ENCODE measurements at places on chromosomes 1 and 21.

DNA sequence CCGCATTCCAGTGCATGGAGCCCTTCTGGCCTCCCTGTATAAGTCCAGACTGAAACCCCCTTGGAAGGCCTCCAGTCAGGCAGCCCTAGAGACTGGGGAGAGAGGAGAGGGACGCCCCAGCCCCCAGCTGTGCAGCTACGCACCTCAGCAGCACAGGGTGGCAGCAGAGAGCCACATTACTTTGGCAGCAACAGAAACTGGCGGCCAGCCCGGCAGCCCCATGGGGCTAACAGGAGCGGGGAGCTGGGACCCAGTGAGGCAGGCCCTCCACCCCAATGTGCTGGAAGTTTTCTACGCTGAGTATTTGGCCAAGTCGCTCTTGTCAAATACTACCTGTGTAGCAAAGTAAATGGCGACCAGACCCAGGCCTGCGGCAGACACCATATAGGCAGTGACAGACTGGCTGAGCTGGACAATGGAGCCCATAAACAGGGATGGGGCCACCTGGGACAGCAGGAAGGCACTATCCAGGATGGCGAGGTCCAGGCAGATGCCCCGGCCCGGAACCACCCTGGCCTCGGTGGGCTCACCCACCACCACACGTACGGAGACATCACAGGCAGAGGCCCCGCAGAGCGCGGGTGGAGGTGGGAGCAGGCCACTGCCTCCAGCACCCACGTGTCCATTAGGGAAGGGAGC, 21.2 kb downstream of the SLC45A3 start:
- peak; percentile 20 for DNase-seq

- DNase-seq = no peak
Measured at GRCh38 chr1:229139331-229140118, 131.4 kb upstream of the RAB4A start.

DNA sequence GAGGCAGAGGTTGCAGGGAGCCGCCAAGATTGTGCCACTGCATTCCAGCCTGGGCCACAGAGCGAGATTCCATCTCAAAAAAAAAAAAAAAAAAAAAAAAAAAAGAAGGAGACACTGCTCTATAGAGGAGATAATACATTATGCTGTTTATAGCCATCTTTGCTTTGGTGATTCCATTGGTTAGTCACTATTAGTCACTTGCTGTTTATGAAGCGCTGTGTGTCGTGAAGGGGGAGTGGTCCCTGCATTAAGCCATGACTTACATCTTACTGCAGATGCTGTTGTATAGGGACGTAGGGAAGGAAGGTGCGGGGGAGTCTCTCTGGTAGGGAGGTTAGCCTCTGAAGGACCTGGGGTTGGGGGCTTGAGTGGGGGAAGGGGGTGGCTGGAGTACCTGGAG, 48.3 kb downstream of the HUNK start:
- no peak for DNase-seq

DNA sequence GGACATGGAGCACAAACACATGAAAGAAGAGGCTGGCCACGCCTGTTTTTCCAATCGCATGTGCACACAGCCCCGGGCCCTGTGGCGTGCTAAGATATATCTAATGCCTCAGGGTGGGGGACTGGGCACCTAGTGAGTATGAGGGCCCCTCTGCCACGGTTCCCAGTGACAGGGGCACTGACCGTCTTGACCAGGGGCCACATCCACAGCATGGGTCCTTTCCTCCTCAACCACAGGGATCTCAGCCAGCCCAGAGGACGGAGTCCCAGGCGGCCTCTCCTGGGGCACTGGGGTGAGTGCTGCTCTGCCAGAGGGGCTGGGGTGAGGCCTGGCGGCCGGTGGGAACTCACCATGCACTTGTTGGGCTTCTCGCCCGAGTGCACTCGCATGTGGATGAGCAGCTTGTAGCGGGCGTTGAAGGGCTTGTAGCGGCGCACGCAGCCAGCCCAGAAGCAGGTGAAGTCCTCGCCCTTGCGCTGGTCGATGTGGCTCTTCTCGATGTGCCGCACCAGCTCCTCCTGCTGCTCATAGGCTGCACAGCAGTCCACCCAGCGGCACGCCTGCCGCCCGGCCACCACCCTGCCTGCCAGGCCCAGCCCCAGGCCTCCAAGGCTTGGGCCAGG, 134.7 kb downstream of the DMRTB1 start:
- DNase-seq = no peak

DNA sequence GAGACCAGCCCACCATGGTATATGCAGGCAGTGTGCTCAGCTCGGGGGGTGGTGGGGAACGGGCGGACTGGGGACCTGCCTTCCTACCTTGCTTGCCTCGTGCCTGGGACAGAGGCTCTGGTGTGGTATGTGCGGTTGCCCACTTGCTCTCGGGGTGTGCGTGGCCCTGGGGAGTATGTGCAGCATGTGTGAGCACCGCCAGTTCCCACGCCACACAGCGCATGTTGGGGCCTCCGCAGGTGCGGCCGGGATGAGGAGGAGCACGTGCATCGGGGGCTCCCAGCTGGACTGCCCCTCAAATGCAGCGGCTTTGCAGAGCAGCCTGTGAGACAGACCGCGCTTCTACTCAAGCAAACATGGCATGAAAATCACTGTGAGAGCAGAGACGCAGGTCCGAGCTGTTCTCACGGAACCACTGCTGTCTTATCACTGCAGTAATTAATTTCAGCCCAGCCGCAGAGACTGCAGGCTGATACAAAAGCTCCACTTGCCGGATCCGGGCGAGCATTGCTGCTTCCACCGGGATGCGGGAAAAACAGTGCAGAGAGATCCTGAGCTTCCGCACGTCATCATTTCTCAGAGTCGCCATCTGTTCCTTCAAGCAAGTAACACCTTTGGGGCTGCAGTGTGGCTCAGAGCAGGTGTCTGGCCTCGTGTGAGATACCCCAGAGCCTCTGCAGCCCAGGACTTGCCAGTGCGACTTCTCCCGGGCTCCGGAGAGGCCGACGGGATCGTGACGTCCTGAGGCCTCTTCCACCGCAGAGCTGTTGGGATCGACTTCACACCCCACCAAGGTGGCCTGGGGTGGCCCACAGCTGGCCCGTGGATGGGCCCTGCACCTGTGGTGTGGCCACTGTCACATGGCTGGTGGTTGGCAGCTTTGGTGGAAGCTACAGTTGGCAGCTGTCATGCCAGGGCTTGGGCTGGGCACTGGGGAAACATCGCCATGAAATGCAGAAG, 92.6 kb upstream of the ACTRT2 start:
- no peak for DNase-seq

- no peak for DNase-seq
Measured at GRCh38 chr1:119673171-119673940, 25.3 kb upstream of the ZNF697 start.

DNA sequence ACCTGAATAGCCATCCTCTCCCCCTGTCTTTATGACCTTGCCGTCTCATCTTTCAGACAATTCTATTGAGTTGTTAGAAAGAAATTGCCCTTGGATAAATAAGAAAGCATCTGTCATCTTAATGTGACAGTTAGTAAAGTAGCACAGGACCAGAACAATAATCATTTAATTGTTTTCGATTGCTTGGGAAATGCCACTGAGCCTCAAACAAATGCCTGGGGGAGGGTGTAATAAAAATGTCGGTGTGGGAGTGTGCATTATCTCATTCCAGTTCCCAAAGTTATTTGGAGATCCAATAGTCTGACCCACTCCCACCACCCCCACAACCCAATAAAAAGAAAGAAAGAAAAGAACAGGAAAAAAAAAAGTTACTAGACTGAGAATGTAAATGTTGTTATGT, 509.3 kb upstream of the LRRC7 start:
- no peak for DNase-seq

- DNase-seq = peak; percentile 61
Measured at GRCh38 chr1:155173478-155174323, at the start of gene TRIM46. TRIM46 (plus strand) TSS chr1:155173849; CDS start chr1:155173967, 118 bp downstream.

- no peak for DNase-seq
Measured at GRCh38 chr1:55381491-55381890, 166.3 kb upstream of the USP24 start.

DNA sequence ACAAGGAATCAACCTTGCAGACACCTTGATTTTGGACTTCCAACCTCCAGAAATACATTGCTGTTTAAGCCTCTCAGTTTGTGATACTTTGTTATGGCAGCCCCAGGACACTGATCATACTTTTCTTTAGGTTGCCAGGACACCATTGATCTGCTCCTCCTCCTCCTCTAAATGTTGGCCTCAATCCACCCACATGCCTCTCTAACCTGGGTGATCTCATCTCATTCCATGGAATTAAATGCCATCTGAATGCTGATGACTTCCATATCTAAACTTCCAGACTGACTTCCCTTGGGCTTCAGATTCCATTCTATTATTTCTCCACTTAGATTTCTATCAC, 7.4 kb upstream of the PPP1R15B start:
- no peak for DNase-seq

- DNase-seq = no peak
Measured at GRCh38 chr1:95369985-95370690, 136.1 kb downstream of the RWDD3 start.

DNA sequence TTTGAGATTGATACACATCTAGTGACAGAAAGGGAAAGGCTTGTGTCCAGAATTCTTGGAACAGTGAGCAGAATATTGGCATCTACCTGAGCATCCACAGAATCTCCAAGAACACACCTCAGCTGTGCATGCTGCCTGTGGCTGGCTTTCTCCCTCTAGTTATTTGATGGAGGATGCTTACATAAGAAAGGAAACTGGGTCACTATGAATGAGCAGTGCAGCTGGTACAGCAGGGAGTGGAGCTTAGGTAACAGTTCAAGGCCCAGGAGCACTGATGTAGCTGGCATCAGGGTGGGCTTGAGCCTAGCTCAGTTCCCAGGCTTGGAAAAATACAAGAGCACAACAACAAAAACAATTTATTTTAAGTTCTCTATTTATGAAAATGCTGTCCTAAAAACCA, 26.3 kb downstream of the RGS8 start:
- DNase-seq = no peak

- DNase-seq = no peak
Measured at GRCh38 chr1:237713916-237714315, 176.8 kb downstream of the ZP4 start.

GRCh38 chr1:160095382-160096105, 2.9 kb downstream of the IGSF8 start:
- DNase-seq = no peak

- DNase-seq = no peak
Measured at GRCh38 chr1:64084451-64084850, 119.0 kb upstream of the UBE2U start.

DNA sequence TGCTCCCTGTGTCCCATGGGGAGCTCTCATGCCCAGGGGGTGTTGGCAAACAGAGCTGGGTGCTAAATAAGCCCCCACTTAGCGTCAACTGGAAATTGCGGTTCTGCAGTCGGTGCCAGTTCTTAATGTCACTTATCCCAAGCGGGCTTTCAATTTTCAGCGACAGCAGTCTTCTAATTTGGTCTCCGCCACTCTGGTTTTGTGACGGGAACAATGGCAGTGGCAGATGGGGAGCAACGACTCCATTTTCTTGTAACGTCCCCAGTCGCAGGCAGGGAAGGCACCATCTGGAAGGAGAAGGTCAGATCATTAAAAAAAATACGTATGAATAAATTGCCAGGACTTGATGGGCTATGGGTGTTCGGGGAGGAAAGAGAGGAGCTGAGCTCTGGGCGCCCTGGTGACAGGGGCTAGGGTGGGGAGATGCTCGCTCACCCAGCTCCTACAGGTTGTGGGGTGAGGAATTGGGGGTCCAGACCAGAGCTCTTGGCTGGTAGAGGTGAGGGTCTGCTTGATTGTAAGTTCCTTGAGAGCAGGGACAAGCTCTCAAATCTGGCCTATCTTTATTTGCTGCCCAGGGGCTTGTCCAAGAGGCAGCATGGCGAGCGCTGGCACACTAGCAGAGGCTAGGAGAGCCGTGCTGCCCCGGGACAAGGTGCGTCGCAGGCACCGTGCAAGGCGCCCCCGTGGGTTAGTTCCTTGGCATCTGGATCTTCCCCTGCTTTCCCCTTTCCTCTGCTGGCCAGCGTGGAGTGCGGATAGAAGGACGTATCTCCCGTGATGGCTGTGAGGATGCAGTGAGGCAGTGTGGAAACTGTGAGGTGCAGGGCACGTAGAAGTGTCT, 105.8 kb downstream of the ARHGEF10L start:
- no peak for DNase-seq

GRCh38 chr1:88890791-88891317, 513 bp downstream of the GTF2B start:
- DNase-seq = no peak

- no peak for DNase-seq
Measured at GRCh38 chr21:29080454-29080941, 7.0 kb upstream of the CCT8 start.

GRCh38 chr1:41607808-41608207, 123.3 kb upstream of the EDN2 start:
- DNase-seq = no peak

DNA sequence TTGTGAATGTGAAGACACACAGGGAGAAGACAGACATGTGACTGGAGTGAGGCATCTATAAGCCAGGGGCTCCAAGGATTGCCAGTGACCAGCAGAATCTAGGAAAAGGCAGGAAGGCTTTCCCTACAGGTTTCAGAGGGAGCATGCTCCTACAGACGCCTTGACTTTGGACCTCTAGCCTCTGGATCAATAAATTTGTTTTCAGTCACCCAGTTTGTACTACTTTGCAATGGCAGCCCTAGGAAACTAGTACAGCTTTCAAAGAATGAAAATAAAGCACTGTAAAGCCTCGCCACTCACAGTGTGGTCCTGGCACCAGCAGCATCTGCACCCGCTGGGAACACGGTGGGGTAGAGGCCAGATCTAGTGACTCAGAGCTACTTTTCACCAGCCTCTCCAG, 510.0 kb downstream of the LTN1 start:
- DNase-seq = no peak

DNA sequence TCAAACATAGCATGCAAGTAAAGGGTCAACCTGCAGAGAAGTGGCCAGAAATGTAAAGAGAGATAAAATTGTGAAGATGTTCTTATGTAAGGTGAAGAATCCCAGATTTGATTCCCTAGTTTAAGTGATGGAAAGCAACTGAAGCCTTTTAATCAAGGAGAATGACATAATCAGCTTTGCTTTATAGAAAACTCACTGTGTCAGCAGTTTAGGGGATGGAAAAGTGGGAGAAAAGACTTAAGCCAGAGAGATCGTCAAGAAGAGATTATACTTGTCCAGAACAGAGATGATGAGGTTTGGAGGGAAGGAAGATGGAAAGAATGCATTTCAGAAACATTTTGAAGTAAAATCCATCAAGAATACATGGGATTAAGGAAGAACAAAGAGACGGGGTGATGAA, 275.3 kb upstream of the ST6GALNAC5 start:
- no peak for DNase-seq

DNA sequence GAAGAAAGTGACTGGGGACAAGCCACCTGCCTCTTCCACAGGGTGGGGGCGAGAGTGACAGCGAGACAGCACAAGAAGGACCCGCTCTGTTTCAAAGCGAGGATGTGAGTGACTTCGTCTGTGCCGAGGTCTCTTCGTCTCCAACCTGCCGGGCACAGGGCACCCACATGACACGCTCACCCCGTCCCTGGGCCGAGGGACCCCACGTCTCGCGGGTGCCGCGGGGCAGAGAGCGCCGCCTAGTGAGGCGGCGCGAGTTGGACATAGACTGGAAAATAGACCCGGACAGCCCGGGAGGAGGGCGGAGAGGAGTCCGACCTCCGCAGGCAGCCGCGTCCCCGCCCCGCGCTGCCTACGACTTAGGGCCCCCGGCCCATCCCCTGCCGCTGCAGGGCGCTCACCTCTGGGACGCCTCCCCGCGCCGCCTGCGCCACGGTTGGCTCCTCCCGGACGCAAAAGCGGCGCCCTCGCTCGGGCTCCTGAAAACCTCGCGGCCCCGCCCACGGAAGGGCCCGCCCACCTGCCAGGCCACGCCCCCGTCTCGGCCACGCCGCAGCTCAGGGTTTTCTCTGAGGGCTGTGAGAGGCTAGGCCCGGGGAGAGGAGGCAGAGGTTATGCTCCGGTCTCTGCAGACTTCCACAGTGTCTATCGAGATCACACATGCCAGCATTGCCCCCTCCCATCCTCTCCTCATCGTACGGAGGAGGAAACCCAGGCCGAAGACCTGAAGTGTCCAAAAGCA, at the start of gene TLR5:
TLR5 (minus strand) TSS at position 454 of the 742 bp plus-strand sequence. CDS start 30,217 bp downstream, outside the sequence.
- peak; percentile 81 for DNase-seq

Data from NCI-H1930 (cell line).